ENCODE measurements at places on chromosomes 2 and 18.

- no peak for DNase-seq
Measured at GRCh38 chr2:216362730-216363129, 9.6 kb downstream of the MARCHF4 start.

DNA sequence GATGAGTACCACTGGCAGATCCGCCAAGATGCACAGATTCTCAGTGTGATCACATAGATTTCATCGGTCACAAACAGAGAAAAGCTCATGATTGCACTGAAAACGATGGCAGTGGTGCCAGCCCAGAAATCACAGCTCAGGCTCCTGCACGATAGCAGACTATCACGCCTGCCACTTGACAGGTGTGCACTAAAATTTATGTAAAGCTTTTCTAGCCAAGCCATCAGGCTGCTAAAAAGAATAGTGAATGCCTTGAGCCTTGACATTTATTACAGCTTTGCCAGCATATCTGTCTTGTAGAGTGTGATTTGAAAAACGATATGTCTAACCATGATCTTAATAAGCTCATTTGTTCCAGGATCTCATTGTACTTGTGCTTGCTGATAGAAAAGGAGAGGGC, 409.5 kb upstream of the CWC22 start:
- no peak for DNase-seq

- no peak for DNase-seq
Measured at GRCh38 chr2:233844064-233844807, 10.1 kb downstream of the HJURP start.

DNA sequence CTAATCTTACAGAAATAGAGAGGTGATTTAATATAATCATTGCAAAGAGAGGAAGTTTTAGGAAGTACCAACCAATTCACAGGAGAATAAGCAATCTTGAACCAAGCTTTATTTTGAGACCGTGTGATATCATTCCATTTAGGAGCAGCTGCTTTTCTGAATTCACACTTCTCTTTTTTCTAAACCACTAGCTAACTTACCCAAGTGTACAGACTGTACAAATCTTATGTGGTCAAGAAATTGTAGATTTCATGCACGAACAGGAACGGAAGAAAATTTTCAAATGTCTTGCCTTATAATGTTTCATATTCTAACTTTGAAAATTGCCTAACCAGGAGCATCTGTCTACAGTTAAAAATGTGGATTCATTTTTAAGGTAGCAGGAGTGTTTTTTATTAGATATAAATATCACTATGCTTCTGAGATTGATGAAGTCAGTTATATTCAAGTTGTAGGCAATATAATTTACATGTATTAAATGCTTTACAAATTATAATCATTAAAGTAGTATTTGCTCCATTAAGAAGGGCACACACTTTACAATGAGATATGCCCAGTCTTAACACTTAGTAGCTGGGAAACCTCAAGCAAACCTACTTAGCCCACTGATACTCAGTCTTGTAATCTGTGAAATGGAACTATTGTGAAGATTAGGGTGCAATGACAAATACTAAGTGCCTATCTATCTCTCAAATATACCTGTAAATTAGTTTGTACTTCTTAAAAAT, 302.2 kb upstream of the STON1 start:
- no peak for DNase-seq

GRCh38 chr2:158004126-158004764, 97.4 kb upstream of the UPP2 start:
- DNase-seq, result no peak

Data from cortex of kidney (tissue), 1 donor.